ENCODE measurements at places on chromosomes 7 and 10.

DNA sequence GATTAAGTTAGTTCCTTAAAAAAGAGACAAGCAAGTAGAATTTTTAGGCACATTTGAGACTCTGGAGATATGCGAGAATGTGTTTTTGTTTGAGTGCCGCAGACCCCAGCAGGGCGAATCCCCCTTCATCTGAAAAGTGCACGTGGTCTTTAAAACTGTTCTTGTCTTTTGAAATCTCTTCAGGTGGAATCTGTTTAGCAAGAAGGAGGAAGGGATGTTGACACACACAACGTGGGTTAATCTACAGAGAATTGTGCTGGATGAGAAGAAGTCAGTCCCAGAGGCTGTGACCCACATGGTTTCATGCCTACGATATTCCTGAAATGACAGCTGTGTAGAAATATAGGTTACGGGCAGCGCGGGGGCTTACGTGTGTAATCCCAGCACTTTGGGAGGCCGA is 27.1 kb upstream of the ZFAND2A start:
- no peak for DNase-seq

- DNase-seq, result no peak
These were observed 255.6 kb downstream of the GFRA1 start for GRCh38 chr10:116017405-116017804.

GRCh38 chr7:122885583-122886356 is 490 bp downstream of the CADPS2 start:
- DNase-seq, result peak; percentile 42

GRCh38 chr10:62648921-62649320 is 155.6 kb upstream of the ADO start:
- DNase-seq, result no peak

GRCh38 chr7:93914581-93915066 is 6.9 kb upstream of the GNG11 start:
- peak; percentile 57 for DNase-seq

DNA sequence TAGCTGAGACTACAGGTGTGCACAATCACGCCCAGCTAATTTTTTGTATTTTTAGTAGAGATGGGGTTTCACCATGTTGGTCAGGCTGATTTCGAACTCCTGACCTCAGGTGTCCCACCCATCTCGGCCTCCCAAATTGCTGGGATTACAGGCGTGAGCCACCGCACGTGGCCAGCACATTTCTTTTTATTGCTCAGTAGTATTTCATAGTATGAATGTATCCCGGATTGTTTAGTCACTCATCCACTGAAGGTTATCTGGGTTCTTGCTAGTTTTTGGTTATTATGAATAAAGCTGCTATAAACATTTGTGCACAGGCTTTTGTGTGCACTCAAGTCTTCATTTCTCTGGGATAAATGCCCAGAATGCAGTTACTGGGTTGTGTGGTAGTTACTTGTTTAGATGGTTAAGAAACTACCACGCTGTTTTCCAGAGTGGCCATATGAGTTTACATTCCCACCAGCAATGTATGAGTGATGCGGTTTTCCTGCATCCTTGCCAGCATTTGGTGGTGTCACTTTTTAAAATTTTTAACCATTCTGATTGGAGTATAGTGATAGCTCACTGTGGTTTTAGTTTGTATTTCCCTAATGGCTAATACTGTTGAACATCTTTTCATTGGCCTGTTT is 275.8 kb upstream of the LYZL1 start:
- DNase-seq, result no peak

DNA sequence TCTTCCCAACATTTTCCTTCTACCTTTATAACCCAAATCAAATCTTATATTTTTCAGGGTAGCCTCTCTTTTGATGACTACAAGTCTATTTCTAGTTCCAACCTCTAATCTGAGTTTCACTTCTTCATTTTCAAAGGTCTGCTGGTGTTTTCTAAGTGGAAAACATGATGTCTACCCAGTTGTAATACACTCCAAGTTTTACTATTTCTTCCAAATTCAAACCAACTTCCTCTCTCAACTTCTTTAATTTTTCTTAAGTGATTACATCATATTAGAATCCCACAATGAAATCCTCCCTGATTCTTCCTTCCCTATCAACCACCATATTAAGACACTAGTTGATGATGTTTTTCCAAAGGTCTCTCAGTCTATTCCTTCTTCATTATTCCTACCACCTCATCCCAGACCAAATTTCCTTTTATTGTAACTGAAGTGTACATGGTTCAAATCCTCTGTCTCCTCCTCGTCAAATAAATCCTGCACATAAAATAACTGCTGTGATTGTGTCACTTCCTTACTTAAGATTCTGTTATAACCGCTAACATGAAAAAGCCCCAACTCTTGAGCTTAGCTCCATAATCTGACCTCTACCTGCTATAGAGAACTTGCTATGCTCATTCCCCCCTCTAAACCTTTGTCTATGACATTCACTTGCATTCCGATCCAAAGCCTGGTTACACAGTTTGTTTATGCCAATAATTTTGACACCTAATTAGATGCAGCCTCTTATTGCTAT is 12.7 kb downstream of the TAS2R38 start:
- no peak for DNase-seq

DNA sequence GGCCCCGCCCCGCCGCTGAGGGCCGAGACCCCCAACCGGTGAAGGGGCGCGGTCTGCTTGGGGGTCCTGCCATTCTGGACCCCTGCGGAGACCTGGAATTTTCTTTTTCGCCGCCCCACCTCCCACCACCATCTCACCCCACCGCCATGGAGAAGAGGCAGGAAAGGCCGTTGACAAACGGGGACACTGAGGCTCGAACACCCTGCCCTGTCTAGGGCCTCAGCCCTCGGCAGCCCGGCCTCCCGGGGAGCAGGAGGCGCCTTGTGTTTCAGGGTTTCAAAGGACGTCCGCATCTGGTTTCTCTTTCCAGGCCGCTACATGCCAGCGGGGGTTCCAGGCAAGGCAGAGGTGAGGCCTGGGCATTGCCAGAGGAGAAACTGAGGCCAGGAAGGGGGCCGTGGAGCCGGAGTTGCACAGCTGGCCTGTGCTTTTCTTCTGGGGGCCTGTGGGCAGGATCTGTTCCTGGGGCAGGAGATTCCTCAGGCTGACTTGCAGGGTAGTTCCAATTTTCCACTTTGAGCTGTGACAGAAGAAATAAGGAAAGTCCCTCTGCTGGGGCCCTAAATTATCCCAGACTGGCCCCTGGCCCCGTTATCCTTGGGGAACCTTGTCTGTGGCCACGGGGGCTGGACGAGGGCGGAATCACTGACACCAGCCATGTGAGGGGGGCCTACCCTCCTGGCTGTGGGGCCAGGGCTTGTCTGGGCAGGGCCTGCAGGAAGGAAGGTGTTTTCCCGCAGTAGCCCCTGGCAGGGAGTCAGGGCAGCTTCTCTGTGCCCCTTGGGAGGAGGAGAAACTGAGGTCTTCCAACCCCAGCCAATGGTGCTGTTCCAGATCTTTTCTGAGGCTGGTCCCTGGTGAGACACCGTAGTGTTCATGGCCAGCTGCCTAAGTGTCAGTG is 900 bp upstream of the MICALL2 start:
- no peak for DNase-seq
